Bronchial epithelial cell (primary cell): ENCODE measurements at places on chromosomes 5 and 9. TPM values are rescaled to one million over a fixed set of nuclear protein-coding genes. Genes with fewer than 3 reads are reported as not detected.

Gene PCDHGA8
- total RNA-seq: under 0.01 and 0.51 TPM in 2 replicates

Gene F12
- 5.0 and 7.9 TPM in 2 replicates for total RNA-seq

Gene PCDHB2
- 0.26 and 1.1 TPM in 2 replicates for total RNA-seq

Gene LCN10
- total RNA-seq: not detected in 2 replicates

Gene RNF38
- 5.4 and 5.5 TPM in 2 replicates for total RNA-seq
